Mesenteric fat pad (tissue), 1 donor: ENCODE measurements at places on chromosomes 16 and 17. TPM values are rescaled to one million over a fixed set of nuclear protein-coding genes. Genes with fewer than 3 reads are reported as not detected.

DNA sequence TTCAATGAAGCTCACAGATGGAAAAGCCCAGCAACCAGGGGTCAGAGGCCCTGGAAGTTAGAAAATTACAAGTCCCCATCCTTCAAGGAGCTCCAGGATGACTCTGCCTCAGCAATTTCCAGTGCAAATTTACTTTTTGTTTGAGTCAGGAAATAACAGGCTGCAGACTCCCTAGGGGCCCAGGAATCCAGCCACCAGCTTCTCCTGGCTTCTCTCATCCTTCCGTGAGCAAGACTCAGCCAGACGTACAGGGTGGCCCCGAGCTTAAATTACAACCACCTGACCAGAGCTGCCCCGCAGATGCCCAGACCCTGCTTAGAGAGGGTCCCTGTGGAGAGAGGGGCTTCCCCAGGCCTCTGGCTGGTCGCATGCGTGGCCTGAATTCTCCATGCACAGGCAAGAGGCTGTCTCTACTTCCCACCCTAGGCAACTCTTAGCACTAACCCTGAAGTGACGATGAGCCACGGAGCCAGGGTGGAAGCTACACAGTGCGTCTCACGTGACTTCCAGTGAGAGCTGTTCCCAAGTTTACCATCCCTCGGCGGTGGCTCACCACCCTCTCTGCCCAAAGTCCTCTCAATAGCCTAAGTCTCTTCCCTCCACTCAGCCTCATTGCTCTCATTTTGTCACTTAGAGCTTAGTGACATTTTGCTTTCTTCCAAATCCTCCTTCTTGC lies 27.1 kb downstream of the GPR142 start:
- no peak for DNase-seq

DNA sequence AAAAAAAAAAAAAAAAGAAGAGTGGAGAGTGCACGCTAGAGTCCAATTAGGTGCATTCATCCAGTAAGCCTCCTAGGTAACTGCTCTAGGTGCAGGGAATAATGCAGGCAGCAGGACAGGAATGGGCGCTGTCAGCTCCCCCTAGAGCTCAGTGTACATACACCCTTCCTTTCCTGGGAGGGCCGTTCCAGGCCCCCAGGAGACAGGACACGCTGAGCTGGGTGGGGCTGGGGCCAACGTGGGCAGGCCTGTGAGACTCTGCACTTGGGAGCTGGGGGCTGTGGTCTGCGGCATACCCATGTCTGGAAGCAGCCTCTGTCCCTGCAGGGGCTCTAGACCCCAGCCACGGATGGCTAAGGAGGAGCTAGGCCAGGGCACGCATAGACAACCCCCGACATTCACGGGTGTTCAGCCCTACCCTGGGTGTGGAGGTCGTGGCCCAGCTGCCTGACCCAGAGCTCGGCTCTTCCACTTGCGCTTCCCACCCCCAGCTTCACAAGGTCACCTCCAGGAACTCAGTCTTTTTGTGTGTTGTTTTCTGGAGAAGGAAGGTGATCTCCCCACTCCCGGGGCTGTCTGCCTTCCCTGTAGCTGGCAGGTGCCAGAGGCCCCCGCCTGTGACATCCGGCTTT lies 1.0 kb upstream of the ANTKMT start:
- DNase-seq = no peak

GFOD2 gene
- 16.7 TPM for total RNA-seq

DNA sequence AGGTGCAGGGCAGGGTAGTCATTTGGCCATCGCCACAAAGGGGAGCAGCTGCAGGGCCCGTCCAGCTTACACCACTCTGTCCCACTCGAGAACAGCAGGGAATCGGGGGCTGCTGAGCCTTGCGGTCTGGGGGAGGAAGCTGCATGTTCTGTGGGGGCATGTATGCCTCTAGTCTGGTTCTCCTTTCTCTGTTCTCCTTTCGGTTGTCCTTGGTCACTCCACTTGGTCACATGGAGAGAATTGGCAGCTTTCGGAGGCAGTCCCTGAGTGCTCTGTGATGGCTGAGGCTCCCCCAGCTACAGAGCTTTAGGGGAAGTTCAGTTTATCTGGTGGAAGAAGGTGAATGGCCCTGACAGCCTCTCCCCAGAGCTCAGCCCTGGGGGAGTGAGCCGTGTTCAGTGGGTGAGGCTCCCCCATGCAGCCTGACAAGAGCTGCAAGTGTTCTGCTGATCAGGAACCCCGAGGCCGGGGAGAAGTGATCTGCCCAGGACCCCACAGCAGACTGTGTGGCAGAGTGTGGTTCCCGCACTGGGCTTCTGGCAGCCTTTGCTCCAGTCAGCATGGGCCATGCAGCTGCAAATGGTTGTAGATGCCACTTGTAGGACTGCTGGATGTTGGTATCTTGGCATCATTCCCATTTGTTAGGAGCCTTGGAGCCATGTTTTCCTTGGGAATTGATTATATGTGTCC lies 22.3 kb upstream of the SMPD3 start:
- DNase-seq = peak; percentile 83

DNA sequence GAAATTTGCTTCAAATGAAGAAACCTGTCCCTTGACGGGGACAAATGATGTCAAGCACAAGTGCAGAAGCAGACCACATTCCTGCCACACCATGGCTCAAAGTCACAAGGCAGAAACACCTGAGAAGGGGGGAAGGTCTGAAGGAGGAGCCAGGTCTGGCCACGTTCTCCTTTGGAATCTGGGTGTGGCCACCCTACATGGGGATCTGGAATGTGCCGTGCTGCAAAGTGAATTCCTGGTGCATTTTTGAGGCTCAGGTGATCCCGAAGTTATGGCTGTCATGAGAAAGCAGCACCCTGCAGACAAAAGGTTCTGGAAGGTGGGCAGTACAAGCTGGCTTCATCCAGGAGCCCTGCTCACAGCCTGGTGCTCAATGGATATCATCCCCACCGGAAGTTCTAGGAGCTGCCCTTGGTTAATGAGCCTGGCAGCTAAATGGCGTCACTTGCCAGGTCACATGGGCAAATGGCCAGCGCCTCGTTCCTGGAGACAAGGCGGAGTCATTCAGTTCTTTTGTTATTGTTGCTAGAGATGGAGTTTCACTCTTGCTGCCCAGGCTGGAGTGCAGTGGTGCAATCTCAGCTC lies 20.1 kb upstream of the ADCY9 start:
- DNase-seq = no peak

DNA sequence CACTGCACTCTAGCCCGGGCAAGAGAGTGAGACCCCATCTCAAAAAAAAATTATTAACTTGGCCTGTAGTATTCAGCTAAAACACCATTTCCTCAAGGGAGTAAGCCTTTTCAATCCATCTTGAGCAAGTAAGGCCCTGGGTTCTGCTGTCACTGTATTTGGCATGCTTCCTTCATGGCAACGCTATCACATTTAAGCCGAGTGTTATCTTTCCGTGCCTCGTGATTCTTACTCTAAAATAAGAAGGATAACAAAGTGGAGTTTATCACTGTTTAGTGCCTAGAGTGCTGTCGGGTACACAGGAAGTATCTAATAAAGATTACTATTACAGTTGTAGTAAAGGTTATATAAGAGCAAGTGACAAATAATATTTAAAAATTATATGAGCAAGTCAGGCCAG lies 8.8 kb downstream of the VPS53 start:
- no peak for DNase-seq

DNA sequence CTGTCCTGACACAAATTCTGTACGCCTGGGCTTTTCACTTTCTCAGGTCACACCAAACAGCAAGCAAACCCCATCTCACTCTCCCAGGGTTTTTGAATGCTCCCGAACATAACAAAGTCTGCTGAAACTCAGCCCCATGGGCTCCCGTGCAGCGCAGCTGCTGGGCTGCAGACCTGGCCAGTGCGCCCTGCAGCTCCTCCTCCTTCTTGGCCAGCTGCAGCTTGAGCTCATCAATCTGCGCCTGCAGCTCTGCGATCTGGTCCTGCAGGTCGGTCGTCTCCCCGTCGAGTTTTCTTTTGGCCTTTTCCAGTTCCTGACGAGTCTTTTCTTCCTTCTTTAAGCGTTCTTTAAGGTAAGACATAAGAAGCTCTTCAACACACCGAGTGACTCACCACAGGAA lies 70.5 kb downstream of the NDEL1 start:
- DNase-seq = no peak

KRTAP1-1 gene
- not detected for total RNA-seq

DNA sequence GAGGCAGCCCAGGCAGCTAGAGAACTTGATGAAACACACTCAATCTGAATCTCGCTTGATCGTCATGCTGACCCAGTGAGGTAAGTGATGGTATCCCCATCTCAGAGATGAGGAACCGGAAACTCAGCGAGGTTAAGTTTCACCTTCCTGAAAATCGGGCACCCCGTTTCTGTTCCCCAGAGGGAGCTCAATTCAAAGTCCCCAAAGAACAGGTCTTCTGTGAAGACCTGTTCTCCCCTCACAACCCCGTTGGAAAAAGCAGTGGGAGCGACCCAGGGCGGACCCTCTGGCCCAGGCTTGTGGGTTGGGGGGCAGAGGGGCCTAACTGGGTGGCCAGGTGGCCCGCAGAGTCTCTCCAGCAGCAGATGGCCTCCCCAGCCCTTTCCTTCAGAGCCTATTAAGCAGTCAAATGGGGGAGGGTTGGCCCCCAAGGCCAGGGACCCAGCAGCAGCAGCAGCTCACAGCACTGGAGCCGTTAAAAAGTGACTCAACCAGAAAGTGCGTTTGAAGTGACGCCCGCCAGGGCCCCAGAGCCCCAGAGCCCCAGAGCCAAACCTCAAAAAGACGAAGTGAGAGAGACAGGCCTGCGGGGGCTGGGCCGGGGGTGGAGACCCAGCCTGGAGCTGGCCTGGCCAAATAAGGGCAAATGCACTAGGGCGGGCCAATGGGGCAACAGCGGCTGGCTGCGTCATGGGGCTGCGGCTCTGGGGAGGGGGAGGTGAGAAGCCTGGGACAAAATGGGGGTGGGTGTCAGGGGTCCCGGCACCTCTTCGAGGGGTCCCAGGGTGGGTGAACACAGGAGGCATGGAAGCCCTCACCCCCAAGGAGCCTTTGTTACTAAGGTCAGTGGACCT lies 9.2 kb upstream of the TSPOAP1 start:
- DNase-seq = no peak

GRCh38 chr17:4365628-4366326 lies 698 bp downstream of the UBE2G1 start:
- peak; percentile 91 for DNase-seq

ACSM5 gene
- total RNA-seq = 21.2 TPM

DNA sequence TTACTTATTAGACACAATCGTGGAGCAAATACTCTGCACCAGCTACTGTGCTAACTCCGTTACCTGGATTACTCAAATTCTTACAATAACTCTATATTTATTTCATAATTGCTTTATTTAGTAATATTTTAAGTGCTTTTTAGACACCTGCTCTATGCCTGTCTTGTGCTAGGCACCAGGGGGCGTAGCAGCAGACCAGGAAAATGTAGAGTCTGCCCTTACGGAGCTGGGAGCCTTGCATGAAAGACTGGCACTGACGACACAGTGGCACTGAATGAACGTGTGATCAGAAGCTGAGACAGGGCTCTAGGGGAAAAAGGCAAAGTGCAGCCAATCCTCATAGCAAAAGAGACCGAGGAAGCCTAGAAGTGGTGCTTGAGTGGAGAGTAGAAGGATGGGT lies 486.5 kb downstream of the CDH13 start:
- no peak for DNase-seq

HS3ST3A1 gene
- 0.22 TPM for total RNA-seq

DNA sequence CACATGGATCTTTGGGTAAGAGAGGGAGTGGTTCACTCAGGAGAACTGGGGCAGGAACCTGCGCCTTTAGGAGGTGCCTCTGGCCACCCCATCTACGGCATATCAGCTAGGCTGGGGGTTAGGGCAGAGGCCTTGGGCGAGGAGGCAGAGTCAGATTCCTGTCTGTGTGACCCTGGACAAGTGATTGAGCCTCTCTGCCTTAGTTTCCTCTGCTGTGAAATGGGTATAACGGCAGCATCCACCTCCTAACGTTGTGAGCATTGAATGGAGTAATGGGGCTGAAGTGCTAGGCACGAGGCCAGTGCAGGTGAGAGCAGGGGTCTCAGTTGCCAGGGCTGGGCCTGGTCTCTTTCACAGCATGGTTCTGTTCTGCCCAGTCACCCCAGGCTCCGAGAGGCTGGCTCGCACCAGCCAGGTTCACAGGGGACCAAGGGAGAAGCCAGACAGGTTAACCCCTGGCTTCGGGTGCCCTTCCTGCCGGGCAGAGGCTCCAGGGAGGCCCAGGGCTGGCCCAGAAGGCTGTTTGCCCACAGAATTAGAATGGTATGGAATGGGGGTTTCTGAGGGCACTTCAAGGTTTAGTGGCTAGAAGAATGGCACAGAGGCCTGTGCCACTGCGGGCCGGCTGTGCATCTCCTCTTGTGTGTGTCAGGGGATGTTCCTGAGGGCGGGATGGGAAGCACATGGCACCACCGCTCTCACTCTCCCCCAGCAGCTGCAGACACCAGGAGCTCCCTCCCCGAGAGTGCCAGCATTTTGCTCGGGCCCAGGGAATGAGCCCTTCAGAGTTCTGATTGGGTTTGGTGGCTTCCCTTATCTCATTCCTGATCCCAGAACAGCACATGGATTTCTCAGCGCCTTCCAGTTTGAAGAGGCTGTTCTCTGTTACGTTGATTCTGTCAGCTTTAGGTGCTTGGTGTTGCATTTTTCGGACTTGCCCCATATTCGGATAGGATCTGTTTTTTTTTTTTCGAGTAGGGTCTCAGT lies 23.8 kb downstream of the UNC13D start:
- DNase-seq = no peak

DNA sequence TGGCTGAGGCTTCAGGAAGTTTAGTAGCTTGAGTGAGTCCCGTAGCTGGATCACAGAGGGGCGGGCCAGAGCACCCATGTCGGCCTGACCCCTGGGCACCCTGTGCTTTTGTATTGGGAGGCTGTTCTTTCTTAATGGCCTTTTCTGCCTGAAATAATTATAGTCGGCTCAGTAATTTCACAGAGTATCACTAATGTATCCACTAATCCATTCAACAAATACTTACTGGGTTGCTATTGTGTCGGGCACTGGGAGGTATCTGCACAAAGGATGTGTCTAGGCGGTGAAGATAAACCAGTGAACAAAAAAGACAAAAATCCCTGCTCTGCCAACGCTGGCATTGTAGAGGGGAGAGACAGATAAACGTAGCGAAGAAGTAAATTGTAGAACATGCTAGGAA lies 318.6 kb downstream of the FOXL1 start:
- no peak for DNase-seq

SNAI3 gene
- total RNA-seq = 1.2 TPM

DNA sequence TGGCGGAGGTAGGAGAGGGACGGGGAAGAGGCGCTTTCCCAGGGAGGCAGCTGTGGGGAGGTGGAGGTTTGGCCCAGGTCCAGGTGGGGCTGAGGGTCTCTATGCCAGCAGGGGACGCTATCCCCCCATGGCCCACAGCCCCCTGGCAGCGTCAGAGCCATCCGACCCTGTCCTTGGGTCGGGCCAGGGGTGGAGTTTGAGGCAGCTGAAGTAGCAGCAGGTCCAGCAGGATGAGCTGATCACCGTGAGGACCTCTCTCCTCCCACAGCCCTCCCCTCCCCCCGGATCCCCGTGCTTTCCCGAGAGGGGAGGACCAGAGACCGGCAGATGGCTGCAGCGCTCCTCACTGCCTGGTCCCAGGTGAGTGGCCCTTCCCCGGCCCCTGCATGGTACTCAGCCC lies 3.2 kb downstream of the ZNF205 start:
- DNase-seq = no peak
